ENCODE measurements at places on chromosomes 4 and X. TPM values are rescaled to one million over a fixed set of nuclear protein-coding genes. Genes with fewer than 3 reads are reported as not detected.

GRCh38 chr4:165011403-165011802 is 20.4 kb upstream of the TRIM60 start:
- no peak for DNase-seq

Gene AFAP1
- total RNA-seq: 33.1 TPM

Gene CA5B
- 4.6 TPM for total RNA-seq

Gene RGS12
- total RNA-seq: 79.6 TPM

All from SJSA1 (cell line).